MV-4-11 (cell line): ENCODE measurements at places on chromosomes 2 and 18.

GRCh38 chr2:120765678-120766469, 30.2 kb downstream of the GLI2 start:
- no peak for DNase-seq

- no peak for DNase-seq
These were observed 29.4 kb upstream of the ASB1 start for GRCh38 chr2:238397356-238397755.

DNA sequence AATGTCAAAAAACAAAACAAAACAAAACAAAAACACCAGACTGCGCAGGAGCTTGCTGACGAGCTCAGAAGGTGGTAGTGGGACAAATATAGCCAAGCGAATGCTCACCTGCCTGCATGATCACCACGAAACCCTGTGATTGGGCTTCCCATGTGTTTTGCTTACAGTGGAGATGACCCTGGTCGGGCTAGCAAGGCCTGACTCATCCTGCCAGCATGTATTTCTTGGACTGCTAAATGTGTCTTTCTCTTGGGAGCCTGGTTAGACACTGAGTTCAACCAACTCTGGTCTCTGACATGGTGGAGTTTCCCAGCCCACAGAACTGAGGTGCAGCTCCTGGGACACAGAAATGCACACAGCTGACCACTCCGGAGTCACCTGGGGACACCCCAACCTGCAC, 30.7 kb upstream of the DUSP2 start:
- no peak for DNase-seq

GRCh38 chr2:18276583-18277075, 283.8 kb downstream of the RDH14 start:
- no peak for DNase-seq

DNA sequence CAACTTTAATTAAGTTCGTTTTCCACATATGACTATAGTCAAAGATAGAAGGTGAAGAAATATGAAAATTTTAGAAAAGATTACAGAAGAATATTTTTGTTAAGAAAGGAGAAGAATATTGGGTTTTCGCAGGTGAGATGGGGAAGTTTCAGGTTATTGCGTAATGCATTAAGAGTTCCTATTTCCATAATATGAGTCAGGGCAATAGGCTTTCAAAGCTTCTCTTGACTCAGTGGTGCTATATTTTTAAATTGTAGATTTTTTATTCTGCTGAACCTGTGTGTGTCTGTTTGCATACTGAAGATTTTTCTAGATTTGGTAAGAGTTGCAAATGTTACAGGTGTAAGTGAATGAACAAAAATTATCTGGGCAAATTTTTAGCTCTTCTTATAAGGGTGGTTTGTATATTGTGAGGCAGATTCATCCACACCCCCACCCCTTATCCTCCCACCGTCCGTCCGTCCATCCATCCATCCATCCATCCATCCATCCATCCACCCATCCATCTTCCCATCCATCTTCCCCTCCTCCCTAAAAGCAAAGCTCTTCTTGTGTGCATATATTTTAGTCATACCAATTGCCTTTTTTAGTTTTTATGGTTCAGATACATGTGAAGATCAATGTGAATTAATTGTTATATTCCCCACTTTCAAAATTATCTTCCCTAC, 69.6 kb downstream of the MYO1B start:
- no peak for DNase-seq

- no peak for DNase-seq
These were observed 312.2 kb upstream of the SPRED2 start for GRCh38 chr2:65744477-65745200.

GRCh38 chr2:118123561-118124232, 35.4 kb downstream of the INSIG2 start:
- DNase-seq = no peak

DNA sequence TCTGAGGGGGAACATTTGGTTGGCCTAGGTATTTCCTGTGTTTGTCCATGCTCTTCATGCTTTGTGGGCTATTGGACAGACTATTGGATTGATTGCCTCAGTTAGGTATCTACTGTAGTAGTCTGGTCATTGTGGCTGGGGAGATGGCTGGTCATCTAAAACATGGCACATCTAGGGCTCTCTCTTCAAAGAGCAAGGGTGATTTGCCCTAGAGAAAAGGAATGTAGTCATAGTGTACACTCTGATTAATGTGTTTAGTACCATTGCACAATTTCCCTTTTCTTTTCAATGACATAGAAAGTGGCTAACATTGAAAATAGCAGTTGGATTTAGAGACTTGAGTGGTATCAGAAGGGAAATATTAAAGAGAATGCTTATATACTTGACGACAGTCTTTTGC, 114.3 kb downstream of the LCLAT1 start:
- DNase-seq = peak; percentile 60

DNA sequence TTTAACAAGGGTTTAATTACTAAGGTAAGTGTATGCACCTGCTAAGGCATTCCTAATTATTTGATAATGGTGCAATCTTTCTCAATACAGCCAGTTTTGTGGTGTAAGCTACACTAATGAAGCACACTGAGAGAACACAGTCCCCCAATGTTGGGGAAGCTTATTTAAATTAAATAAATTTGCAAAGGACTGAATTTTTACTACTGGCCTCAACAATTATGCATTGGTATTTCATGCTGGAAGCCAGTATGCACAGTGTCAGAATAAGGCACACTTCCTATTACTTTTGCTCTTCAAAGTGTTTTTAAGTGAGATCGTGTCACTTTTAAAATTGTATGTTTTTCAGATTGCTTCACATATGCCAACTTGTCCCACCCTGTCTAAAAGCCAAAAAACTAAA, 103.2 kb upstream of the ZNF521 start:
- DNase-seq = no peak

DNA sequence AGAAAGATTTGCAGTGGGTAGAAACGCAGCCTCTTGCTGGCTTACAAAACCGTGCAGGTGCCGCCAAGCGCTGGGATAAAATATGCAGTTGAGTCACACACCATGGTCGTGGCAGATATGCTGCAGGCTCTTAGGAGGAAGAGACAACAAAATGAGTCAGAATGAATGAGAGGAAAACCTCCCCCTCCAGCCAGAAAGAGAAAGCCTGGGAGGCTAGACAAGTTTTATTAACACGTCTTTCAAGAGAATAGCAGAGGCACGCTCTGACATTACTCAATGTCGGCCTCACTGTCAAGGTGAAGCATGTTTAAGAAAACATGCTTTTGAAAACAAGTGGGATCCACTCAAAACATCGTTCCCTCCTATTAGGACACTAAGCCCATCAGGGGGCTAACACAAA, 37.1 kb upstream of the ZCCHC2 start:
- peak; percentile 48 for DNase-seq
